ENCODE measurements at places on chromosomes 7 and 10.

GRCh38 chr7:30206942-30207341 is 72.2 kb downstream of the MTURN start:
- no peak for DNase-seq

- DNase-seq = no peak
These were observed 214.4 kb downstream of the FAM107B start for GRCh38 chr10:14560274-14560673.

GRCh38 chr10:63066606-63067005 is 66.5 kb upstream of the NRBF2 start:
- DNase-seq = no peak

- no peak for DNase-seq
These were observed 379.6 kb downstream of the ARL4A start for GRCh38 chr7:13067036-13067435.

DNA sequence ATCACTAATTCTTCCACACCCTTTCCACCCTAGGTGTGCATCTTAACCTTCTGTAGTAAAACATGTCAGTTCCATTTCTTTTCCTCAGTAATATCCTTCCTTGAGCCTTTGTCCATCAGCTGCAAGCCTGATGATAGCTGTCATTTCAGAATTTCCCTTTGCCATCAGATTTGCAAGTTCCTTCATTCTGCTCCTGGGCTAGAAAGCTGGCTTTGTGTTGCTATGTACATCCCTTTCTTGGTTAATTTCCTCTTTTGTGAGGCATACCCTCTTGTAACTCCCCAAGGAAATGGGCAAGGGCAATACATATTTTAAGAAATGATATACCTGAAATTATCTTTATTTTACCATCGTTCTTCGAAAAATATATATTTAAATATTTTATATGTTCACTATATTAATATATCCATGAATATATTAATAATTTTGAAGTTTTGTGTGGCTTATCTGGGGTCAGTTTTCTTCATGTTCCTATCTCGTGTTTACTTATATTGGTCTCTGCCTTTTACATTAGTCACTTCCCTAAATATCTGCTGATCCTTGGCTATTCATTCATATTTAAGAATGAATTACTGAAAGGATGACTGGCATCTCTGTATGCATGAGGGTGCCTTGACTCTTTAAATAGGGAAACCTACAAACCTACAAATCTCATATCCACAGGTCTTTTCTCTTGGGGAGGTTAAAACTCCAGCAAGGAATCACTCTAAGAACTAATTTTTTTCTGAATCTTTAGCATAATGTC is 143.8 kb downstream of the ZNF22 start:
- DNase-seq = no peak

DNA sequence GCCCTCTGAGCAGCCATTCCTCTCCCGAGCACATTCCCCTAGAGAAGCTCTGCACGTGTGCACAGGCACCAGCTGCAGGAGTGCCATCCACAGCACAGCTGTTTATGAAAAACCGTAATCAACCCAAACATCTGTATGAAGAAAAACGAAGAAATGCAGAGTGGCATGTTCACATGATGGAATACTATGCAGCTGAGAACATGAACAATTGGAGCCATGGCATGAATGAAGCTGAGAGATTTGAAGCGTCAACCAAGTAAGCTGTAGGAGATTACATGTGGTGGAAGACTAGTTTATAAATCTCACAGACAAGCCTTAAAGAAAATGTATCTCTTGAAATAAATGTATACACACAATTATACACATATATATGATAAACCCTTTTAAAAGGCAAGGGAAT is 176.5 kb downstream of the EBF3 start:
- no peak for DNase-seq

- DNase-seq = no peak
These were observed 91.2 kb downstream of the OTUD1 start for GRCh38 chr10:23530079-23530478.

DNA sequence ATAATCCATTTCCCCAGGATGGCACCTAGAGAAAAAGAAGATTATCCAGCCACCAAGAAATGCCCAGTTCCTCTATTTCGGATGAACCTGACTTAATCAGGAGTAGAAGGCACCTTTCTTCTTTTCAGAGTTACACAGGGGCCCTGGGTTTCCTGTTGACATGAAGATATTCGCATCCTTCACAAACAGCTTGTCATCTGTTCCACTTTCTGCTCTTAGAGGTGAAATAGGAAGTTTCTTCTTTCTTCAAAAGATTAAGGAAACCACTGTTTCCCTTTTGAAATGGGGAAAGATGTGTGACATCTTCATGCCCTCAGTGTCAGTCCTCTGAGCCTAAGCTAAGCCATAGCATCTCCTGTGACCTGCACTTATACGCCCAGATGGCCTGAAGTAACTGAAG is 39.1 kb upstream of the RAB18 start:
- no peak for DNase-seq

DNA sequence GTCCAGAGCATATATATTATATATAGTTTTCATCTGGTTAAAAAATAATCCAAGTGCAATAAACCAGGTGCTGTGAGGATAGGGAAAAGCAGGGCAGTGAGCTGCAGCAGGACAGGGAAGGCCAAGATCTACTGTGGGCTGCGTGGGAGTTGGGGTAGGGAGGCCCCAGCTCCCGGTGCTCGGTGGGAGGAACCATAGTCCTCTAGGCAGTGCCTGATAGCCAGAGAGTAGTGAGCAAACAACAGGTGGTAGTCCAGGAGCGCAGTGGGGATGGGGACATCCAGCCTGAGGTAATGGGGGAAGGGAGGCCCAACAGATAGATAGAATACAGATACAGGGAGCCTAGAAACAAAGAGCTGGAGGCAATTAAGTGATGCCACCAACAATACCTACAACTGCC is 4.1 kb upstream of the BMPR1A start:
- DNase-seq = no peak

- DNase-seq = peak; percentile 4
These were observed 5.3 kb downstream of the NEUROG3 start for GRCh38 chr10:69567920-69568319.

GRCh38 chr10:73866621-73867020 is 7.7 kb downstream of the CAMK2G start:
- no peak for DNase-seq

DNA sequence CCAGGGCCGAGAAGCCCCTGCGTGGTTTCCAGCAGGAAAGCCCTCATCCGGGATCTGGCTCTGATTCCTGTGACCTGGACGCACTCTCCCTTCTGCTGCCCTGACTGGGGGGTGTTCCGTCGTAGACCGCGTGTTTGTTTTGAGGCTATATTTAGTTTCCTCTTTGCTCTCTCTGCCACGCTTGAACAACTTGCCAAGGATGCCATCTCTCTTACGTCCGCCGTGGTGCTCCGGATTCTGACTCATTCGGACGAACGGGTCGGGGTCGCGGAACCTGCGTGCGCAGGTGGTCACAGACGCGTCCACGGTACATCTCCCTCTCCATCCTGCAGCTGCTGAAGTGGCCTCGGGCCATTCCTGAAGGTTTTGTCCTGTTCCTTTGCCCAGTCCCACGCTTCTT is 10.4 kb upstream of the SORCS3 start:
- no peak for DNase-seq

DNA sequence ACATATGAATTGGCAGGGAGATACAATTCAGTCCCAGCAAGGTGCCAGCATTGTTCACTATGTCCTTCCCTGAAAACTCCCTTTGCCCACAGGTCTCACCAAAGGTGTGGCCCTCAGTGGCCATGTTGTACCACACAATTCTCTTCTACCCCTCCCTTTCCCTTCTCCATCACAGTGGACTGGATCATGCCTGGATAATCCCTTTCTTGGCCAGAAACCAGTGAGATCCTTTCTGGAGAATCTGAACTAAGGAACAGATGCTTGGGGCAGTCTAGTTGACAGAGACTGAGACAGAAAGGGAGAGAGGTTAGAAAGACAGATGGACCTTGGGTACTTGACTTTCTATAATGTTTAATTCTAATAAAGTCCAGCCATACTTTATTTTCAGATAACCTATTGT is 9.5 kb downstream of the NMT2 start:
- no peak for DNase-seq

- no peak for DNase-seq
These were observed 9.5 kb downstream of the CHST15 start for GRCh38 chr10:124083740-124084397.

- no peak for DNase-seq
These were observed 245.5 kb upstream of the PPP2R2D start for GRCh38 chr10:131655101-131655849.

- no peak for DNase-seq
These were observed 261.7 kb upstream of the PRKCQ start for GRCh38 chr10:6841761-6842160.
